NCI-H1105 (cell line): ENCODE measurements at places on chromosomes 2 and 18.

DNA sequence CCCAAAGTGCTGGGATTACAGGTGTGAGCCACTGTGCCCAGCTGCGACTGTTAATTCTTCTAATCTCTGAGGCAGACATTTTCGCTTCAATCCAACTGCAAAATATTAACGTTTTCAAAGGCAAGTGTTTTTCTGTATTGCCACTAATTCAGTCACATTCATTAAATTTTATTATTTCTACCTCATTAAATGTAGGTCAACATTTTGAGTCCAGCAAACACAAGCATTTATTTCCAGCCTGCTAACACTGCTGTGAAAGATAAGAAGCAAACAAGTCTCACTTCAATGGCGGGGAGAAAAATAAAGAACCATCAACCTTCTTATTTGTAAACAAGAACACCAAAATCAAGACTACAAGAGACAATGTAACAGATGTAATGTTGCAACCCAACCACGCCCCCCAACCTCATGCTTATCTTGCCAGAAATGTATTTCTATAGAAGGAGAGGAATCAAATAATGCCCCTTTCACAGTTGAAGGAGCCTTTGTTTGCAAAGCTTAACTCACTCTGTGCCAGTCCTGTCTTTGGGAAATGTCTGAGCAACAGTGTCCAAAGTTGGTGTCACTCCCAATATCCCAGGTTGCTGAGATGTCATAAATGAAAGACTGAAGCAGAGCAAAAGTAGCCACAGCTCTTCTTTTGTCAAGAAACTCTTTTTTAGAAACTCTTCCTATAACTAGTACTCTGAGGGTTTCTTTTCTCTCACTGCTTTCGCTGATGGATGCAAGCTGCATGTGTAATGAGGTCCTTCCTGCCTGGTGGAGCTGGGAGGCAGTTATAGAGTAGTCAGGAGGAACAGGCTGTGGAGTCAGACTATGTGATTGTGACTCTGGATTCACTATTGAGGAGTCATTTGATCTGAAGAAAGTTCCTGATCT, 8.6 kb downstream of the DOCK10 start:
- DNase-seq: no peak

GRCh38 chr2:101002562-101003277, 631 bp downstream of the RPL31 start:
- no peak for DNase-seq

GRCh38 chr2:198242093-198242492, 437.7 kb downstream of the PLCL1 start:
- no peak for DNase-seq

GRCh38 chr18:13635046-13635445, 91.3 kb downstream of the FAM210A start:
- DNase-seq: no peak

- no peak for DNase-seq
These were observed 2.9 kb upstream of the BCL2L11 start for GRCh38 chr2:111117598-111118480.

DNA sequence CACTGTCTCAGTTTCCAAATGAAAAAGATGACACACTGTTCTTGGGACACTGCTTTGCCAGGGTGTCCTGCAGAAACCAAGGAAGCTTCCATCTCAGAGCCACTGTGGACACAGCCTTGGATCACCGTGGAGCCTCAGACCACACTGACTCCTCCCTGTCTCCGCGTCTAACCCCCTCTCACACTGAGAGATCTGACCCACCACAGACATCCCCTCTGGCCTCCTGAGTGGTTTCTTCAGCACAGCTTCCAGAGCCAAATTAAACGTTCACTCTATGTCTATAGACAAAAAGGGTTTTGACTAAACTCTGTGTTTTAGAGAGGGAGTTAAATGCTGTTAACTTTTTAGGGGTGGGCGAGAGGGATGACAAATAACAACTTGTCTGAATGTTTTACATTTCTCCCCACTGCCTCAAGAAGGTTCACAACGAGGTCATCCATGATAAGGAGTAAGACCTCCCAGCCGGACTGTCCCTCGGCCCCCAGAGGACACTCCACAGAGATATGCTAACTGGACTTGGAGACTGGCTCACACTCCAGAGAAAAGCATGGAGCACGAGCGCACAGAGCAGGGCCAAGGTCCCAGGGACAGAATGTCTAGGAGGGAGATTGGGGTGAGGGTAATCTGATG, 113.4 kb upstream of the PKDCC start:
- DNase-seq: no peak

DNA sequence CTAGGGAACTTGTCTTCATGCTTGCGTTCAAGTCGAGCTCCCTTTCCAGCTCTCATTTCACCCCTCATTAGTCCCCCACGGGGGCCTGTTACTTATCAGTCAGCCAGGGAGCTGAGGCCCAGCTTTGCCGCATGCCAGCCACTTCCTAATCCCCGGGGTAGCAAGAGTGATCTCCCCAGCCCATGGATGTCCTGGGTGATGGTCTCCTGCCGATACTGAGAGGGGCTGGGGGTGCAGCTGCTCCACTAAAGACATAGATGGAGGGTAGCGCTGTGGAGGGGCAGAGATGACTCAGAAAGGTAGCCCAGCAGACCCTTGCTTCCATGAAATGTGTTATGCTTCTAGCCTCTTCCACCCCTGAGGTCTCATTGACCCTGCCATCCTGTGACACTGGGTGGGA, 314.0 kb upstream of the EPAS1 start:
- no peak for DNase-seq

GRCh38 chr2:35591886-35592285, 763.7 kb upstream of the CRIM1 start:
- DNase-seq: no peak
